ENCODE measurements at places on chromosomes 12 and 14.

DNA sequence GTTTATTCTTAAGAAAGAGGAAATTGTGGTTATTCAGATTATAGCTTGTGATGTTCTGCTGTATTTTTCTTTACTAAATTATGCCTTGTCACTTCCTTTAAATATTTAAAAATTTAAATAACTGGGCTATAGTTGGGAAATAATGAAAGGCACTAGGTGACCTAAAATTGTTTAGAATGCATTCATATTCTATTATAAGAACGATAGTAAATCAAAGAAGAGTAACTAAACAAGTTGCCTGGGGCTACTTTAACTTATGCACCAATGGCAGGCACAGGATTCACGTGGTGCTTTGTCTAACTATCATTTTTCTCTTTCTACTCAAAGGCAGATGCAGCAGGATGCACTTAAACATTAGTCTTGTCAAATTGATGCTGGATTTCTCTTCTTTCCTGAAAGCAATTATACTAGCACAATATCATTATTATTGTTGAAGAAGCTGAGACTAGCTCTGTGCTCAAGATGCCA is 190.7 kb upstream of the PPFIA2 start:
- DNase-seq: no peak

GRCh38 chr12:18747895-18748294 is 10.0 kb downstream of the CAPZA3 start:
- DNase-seq: no peak

DNA sequence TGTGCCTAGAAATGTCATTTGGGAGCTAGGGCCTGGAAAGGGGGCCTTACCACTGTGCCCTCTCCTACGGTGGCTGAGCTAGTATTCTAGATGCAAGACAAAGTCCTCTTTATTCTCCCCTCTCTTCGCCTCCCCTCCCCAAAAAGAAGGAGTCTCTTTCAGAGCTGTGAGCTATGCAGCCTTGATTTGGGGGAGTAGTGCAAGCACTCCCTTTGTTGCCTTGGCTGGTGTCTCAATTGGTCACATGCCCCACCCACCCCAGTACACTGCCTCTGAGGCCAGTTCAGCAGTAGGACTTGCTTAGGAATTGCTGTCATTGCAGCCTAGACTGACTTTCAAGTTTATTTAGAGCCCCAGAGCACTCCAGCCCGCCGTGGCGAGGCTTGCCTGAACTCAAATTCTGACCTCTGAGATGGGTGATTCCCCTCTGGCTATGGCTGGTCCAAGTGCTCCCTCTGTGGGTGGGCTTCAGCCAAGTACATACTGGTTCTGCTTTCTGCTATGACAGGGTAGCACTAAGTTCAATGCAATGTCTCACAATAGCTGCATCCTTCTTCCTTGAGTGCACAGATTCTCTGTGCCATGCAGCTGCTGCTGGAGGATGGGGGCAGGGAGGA is 37.0 kb upstream of the FBXO33 start:
- DNase-seq: no peak

DNA sequence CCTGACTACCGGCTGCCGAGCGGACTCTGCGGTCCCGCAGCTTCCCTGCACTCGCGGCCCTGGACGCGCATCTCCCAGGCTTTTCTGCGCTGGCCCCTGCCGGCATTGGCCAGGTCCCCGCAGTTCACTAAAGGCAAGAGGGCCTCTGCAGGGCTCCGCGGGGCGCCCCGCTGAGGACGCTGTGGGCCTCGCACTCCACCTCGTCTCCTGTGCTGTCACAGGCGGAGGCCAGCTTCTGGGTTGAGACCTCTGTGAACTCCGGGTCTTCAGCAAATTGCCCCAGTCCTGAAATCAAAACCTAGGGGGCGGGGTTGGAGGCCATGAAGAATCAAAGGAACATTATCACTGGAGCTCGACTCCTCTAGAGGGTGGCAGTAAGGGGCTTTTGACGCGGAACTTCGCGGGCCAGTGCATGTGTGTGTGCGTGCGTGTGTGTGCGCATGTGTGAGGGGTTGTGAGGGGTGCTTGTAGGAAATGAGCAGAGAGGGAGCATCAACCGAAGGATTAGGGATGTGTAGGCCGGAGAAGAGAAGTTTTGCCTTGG is 68.5 kb upstream of the CAPRIN2 start:
- no peak for DNase-seq

- DNase-seq: no peak
These were observed 1.5 kb upstream of the B3GNT4 start for GRCh38 chr12:122202017-122202416.

DNA sequence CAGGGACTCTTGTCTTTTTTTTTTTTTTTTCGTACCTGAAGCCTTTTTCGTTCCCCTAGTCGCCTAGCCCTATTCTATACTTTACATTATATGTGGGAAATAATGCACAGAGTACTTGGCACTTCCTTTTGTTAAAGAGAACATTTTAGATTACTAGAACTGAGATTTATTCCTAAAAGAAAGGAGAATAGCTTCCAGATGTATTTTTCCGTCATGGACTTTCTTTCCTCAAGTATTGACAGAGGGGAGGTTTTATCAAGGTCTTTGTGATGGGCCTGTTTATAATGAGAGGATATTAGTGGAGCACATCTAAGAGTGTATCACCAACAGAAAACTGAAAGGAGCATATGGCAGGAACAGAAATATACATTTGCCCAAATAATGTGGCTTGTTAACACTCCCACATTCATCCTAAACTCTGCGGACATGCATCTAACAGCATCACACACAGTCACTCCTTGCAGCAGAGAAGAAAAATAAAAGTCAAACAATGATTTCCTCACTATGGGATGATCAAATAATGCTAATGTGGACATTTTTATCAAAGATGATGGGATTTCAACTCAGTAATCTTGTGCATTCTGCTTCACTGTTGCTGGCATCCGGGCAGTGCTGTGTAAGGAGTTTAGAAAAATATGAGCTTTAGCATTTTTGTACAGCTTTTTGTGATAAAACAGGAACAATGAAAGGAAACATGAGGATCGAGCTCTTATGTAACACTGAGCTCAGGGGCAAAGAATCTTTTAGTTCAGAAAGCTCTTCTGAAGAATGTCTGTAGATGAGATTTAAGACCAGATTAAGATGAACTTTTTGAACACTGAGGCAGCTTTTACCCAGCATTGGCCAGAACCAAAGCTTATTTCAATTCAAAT is 183.1 kb downstream of the EGLN3 start:
- DNase-seq: no peak

Data from NCI-H1930 (cell line).